Fibroblast of skin of back (primary cell): ENCODE measurements at places on chromosomes 7 and 10.

GRCh38 chr7:23291957-23292560, 7.1 kb upstream of the MALSU1 start:
- no peak for DNase-seq

- no peak for DNase-seq
Measured at GRCh38 chr7:121931149-121931902, 58.4 kb downstream of the PTPRZ1 start.

DNA sequence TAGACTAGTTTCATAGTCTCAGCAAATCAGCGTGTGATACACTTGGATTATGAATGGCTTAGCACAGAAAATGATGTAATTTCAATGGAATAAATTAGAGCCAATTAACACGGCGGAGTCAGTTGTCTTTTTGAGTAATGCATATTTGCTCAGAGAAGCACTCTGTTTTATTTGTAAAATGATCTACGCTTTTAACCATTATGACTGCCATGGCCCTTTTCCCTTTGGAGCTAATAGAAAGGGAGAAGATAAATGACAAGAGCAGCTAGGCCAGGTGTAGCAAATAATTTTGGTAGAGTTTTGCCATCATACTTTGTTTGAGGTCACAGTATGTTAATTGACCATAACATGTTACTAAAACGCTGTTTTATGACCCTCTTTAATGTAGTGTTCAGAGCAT, 86.8 kb downstream of the GPR158 start:
- DNase-seq = no peak

DNA sequence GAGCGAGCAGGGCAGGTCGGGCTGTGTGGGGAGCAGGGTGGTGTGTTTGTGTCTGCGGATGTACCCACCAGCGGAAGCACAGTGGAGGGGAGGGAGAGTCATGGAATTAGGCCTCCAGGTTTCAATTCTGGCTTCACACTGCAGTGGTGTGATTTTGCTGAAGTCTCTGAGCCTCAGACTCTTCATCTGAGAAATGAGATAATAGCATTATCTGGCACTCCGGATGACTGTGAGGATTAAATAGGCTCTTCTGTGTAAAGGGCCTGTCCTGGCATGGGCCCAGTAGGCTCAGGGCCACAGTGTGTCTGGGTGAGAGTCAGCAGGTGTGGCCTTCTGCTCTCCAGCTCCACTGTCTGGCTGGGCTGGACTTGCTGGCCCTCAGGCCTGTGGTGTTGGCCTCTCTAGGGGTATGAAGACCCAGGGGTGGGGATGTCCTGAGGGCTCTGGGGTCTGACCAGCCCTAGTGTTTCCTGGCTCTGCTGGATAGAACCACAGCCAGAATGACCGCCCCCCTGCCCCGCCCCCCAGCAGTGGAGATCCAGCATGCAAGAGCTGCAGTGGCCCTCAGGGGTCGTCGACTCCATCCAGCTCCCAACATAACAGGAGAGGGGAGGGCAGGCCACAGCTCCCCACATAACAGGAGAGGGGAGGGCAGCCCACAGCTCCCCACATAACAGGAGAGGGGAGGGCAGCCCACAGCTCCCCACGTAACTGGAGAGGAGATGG, 178.6 kb downstream of the RPS24 start:
- DNase-seq = no peak

- DNase-seq = peak; percentile 29
Measured at GRCh38 chr7:23012908-23013714, 819 bp downstream of the HYCC1 start.

DNA sequence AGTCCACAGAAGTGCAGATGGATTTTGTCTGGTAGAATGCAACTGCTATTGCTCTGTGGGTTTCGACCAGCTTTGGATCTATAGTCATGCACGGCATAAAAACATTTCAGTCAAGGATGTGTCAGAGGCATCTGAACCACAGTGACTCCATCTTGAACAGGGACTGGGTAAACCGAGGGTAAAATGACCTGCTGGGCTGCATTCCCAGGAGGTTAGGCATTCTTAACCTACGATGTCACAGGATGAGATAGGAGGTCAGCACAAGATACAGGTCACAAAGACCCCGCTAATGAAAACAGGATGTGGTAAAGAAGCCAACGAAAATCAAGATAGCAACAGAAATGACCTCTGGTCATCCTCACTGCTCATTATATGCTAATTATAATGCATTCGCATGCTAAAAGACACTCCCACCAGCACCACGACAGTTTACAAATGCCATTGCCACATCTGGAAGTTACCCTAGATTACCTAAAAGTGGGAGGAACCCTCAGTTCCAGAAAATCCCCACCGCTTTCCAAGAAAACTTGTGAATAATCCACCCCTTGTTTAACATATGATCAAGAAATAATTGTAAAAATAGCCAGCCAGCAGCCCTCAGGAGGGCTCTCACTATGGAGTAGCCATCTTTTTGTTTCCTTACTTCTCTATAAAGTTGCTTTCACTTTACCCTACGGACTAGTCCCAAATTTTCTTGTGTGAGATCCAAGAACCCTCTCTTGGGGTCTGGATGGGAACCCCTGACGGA, 50.7 kb upstream of the CPXM2 start:
- peak; percentile 11 for DNase-seq

DNA sequence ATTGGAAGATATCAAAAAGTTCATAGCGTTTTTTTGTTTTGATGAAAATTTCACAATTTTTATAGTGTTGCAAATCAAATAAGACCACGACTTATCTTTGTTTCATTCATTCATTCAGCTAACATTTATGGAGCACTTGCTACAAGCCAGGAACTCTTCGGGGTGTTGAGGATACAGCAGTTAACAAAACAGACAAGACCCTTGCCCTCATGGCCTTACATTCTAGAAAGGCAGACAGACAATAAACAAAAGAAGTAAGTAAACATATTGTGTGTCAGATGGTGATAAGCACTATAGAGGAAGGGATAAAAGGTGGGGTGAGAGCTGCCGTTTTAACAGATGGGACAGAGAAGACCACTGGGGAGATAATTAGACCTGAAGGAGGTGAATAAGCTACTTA, 41.6 kb upstream of the GSAP start:
- DNase-seq = no peak

- no peak for DNase-seq
Measured at GRCh38 chr7:148547951-148548350, 42.6 kb upstream of the C7orf33 start.

DNA sequence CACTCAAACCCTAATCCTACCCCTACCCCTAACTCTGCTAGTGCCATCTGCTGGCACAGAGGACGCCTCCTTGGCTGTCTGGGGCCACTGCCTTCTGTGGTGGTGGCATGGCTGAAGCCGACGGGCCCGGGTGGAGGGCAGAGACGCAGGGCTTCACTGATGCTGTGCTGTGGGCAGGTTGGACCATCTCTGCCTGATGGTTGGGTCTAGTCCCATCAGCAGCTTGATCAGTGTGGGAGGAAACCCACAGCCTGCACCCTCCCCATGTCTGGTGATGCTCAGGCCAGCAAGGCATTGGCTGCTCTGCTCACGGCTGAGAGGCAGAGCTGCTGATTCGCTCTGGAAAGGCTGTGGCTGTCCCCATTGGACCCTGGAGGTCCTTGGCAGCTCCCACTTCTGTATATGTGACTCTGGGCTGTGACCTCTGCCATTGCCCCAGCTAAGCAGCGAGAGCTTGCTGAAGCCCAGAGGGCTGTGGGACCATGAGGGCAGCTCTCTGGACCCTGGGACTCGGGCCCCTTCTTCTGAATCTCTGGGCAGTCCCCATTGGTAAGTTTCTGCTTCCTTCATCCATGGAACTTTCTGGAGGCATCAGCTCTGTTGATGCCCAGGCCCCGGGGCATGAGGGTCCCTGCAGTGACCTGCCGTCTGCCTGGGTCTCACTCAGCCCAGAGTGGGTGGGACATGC, at the start of gene SCART1:
SCART1 (plus strand) TSS at position 430 of the 688 bp plus-strand sequence; CDS start at position 483, 53 bp downstream.
- no peak for DNase-seq

DNA sequence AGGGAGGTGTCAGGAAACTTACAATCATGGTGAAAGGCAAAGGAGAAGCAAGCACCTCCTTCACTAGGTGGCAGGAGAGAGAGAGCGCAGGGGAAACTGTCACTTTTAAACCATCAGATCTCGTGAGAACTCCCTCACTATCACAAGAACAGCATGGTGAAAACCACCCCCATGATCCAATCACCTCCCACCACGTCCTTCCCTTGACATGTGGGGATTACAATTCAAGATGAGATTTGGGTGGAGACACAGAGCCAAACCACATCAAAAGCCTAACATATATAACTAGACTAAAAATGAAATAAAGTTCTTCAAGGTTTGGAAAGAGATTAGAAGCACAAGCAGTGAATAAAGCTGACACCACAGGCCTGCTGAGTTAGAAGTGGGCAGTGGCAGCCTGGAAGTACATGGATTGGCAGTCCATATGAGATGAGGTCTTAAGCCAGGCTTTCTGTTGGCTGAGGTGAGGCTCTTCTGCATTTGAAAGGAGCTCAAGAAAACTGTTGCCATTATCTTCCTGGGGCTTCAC, 96.4 kb upstream of the MDFIC start:
- DNase-seq = no peak

DNA sequence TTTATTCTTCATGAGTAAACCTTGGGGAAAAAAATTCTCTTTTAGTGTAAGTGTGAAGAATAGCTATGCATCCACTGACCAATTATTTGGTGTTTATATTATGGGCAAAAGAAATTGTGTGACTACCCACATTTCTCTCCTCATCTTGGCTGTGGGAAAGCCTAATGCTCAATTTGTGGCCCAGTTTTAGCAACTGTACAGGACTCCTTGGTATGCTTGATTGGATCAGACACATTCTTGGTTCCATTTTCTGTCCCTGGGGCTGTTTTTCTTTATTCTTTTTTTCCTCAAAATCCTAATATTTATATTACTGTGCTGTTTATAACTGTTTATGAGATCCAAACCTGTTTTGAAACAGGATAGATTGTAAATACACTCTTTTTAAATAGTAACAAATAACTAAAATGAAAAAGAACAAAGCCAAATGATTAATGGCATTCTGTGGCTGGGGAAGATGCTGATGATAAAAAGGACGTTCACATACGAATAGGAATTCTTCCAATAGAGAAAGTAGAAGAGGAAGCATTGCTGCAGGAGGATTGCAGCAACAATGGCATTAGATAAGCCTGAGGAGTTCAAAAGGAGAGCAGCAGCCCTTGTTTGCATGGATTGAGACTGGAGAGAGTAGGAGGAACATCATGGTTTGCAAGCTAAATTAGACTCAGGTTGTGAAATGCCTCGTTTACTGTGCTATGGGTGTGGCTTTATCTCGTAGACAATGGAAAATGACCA, 580.5 kb downstream of the INHBA start:
- DNase-seq = no peak

- peak; percentile 99 for DNase-seq
Measured at GRCh38 chr10:122468926-122469781, 7.8 kb downstream of the HTRA1 start.
